ENCODE measurements at places on chromosomes 6 and 20.

GRCh38 chr6:21538186-21538798 lies 55.3 kb upstream of the SOX4 start:
- DNase-seq, result no peak

DNA sequence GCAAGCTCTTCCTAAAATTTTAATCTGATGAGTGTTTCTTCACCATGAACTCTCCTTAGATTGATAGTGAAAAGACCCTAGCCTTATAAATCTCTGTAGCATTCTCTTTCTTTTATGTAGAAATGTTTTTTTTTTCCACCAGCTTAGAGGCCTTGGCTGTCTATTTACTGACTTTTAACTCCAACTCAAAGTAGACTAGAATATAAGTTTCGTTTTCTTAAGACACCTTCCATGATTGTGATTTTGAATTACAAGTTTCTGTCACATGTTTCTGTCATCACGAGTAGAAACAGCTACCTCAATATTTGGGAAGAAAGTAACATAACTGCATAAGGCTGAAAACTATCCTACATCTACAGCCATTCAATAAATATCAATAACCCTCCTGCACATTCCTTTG lies 17.8 kb downstream of the ADGRF4 start:
- no peak for DNase-seq

DNA sequence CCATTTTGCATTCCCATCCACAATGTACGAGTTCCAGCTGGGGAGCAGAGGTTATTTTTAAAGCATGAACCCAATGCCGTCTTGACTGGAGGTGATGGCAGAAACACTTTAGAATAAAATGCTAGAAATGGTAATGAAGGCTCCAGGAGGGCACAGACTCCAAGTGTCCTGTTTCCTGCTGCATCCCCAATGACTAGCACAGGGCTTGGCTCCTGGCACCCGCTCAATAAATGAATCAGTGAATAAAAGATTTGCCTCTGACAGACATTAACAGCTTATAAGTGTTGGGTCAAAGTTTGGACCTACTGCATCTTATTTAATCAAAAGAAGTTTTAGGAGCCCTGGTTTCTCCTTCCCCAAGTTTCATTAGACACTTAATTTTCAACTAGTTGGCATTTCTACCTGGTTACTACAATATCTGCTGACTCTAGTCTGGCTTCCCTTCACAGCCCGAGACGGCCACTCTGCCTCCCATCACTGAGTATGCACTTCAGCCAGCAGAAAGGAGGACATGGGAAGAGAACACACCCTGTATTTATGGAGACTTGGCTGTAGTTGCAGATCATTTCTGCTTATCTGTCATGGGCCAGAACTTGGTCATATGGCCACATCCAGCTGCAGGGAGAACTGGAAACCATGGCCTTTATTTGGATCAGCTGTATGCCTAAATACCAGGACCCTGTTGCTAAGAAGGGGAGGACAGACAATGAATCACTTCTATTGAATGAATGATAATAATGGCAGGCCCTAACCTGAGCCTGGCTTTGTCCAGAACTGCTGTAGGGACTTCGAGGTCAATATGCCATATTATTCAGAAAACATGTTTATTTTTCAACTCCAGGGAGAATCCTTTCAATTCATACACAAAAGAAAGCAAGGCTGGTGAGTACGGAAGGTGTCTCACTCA lies 63.1 kb downstream of the TTI1 start:
- no peak for DNase-seq

- no peak for DNase-seq
These were observed 76.6 kb upstream of the PTPRK start for GRCh38 chr6:128597004-128597403.

DNA sequence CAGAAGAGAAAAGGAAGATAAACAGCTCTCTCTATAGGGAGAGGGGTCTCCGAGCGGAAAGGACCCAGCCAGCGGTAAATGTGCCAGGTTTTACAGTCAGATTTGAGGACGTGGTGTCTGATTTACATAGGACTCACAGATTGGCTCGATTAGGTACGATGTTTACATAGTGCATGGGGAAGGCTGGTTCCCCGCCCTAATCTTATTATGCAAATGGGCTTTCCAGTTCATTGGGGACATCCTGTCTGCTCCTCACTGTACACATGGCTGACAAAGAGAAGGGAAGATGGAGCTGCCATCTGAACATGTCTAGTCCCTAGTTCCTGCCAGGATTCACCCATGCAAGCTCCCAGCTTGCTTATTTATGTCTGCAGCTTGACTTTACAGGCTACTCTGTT lies 119.9 kb downstream of the RNF144B start:
- no peak for DNase-seq

- DNase-seq, result no peak
These were observed 110.5 kb downstream of the ARHGAP18 start for GRCh38 chr6:129599467-129599866.

DNA sequence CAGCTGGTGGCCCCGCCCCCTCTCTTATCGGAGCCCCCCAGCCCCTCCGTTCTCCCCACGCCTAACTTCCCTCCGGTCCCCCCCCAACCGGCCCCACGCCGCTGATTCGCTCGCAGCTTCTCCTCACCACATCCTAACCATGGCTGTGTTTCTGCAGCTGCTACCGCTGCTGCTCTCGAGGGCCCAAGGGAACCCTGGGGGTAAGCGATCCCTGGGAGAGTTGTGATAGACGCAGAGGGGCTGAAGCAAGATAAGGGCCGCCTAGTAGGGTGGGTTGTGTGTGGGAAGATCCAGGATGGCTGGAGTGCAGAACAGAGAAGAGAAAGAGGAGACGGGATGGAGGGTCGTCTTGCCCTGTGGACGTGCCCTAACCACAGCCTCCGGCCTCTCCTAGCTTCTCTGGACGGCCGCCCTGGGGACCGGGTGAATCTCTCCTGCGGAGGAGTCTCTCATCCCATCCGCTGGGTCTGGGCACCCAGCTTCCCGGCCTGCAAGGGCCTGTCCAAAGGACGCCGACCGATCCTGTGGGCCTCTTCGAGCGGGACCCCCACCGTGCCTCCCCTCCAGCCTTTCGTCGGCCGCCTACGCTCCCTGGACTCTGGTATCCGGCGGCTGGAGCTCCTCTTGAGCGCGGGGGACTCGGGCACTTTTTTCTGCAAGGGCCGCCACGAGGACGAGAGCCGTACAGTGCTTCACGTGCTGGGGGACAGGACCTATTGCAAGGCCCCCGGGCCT lies at the start of gene MPIG6B:
TSS of gene MPIG6B (plus strand) at position 129 of the 735 bp plus-strand sequence. CDS start at position 140, 11 bp downstream.
- DNase-seq, result no peak

DNA sequence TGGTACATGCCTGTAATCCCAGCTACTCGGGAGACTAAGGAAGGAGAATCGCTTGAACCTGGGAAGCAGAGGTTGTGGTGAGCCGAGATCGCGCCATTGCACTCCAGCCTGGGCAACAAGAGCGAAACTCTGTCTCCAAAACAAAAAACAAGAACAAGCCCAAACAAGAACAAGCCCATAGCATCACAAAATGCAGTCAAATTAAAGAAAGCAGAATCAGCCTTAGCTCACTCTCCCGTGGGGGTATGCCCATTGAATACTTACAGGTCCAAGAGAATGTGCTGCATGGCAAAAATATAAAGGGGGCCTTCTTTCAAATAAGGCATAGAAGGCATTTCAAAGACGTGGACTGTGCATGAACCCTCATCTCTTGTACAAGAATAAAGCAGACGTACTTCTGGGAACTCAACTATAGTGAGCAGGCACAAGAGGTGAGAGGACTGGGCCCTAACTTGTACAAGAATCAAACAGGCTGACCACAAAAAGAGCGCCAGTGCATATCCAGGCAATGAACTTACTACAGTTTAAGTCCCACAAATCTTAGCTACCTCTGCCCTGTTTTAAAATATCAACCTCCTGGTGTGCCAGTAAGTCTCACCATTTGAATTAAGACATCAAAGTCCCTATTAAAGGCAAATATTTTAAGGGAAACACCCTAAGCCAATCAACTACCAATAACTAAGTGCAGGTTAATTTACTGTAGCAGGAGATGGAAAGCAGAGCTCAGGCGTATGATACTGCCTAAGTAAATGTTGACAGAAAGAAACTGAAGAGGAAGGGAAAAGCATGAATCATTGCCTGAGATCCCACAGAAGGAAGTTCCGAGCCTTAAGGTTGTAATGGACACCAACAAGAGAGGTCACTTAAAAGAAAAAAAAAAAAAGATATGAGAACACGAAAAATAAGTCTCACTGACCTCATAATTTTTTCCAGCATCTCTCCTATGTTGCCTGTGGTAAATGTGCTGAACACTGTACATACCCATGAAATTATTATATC lies 37.4 kb downstream of the TOMM6 start:
- DNase-seq, result no peak

- no peak for DNase-seq
These were observed 1044.7 kb downstream of the KIF16B start for GRCh38 chr20:15528391-15529111.

DNA sequence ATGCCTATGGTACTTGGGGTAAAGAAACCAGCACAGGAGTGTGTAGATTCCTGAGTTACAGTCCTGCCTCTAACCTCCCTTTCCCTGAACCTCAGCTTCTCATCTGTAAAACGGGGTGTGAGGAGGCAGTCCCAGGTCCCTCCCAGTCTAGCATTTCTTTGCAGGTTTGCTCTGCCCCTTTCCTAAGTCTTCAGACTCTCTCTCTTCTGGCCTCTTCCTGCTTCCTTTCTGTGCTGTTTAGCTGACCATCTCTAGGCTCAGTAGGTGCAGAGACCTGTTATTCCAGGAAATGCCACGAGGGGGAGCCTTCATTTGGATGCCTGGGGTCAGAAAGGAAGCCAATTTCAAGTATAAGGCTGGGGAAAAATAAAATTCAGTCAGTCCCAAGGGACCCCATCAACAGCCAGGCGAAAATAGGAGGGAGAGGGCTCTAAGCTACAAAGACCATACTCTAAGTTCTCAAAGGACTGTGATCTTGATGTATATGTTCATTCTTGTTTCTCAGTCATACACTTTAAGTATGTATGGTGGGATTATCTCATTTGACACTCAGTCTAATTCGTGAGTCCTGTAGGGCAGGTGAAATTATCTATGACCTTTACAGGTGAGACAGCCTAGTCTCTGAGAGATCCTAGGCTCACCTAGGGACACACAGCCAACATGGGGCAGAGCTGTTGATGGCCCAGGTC lies 89.1 kb downstream of the NCR2 start:
- peak; percentile 48 for DNase-seq

GRCh38 chr20:51811042-51811355 lies 8.7 kb upstream of the SALL4 start:
- DNase-seq, result no peak

DNA sequence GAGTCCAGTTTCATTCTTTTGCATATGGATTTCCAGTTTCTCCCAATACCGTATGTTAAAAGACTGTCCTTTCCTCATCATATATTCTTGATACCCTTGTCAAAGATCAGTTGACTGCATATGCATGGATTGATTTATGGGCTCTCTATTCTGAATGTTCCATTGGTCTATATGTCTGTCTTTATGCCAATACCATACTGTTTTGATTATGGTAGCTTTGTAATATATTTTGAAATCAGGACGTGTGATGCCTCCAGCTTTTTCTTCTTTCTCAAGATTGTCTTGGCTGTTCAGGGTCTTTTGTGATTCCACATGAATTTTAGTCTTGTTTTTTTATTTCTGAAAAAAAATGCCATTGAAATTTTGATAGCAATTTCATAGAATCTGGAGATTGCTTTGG lies 51.9 kb downstream of the KIZ start:
- DNase-seq, result no peak

DNA sequence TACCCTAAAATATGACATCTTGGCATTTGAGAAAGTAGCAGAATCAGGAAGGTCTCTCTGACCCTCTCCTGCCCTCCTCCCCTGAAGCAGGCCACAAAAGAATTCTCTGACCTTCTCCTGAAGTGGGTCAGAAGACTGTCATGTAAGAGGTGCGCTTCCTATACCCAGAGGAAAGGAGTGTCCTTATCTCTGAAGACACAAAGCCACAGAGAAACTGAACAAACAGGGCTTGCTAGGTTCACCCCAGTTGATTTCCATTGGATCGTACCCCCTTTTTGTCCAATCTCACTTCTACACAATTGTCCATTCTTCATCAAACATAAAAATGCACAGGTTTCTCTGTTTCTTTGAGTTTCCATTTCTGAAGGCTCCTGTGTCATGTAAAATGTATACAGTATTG lies 272.0 kb upstream of the SOX4 start:
- DNase-seq, result no peak

DNA sequence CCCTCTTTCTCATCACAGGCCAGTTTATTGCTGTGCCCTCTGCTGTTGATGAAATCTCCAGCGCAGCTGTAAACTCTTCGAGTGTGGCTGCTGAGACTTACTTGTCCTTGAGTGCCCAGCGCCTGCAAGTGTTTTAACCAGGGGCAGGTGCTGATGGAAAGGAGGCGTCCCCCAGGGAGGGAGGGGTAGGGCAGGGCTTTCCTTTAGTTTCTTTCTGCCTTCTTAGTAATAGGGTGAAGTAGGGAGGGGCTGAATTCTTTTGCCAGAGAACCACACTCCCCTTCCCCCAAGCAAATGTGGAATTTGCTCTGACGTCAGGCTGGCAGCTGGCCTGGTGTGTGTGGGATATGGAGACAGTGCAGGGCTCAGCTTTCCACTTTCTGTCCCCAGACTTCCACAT lies 61.2 kb downstream of the IGF2R start:
- DNase-seq, result no peak

DNA sequence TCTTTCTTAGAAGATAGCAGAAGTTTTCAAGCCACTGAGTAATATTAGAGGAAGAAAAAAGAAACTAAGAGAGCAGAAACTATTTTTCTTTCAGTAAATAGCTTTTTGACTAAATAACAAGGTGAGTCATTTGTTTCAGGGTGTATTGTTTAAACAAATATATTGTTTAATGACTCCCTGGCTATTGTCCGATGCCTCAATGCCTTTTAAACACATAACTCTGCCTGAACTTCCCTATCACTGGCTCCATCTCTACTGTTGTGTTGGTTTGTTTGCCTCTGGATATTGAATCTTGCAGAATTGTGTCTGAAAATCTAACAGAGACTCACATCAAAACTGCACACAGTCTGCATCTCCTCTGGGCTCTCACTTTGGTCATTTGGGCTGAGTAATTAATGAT lies 19.6 kb upstream of the CLIC5 start:
- DNase-seq, result no peak

DNA sequence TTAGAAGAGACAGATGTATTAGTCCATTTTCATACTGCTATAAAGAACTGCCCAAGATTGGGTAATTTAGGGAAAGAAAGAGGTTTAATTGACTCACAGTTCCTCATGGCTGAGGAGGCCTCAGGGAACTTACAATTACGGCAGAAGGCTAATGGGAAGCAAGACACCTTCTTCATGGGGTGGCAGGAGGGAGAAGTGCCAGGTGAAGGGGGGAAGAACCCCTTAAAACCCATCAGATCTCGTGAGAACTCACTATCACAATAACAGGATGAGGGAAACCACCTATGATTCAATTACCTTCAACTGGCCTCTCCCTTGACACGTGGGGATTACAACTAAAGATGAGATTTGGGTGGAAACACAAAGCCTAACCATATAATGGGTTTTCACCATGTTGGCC lies 28.9 kb upstream of the PNRC1 start:
- no peak for DNase-seq

- DNase-seq, result no peak
These were observed 215.1 kb upstream of the CNR1 start for GRCh38 chr6:88381289-88381642.

GRCh38 chr6:156617376-156617775 lies 159.8 kb upstream of the ARID1B start:
- DNase-seq, result no peak

Data from activated CD8-positive, alpha-beta memory T cell treated with anti-CD3 and anti-CD28 coated beads for 1 hour (primary cell).